Activated naive CD4-positive, alpha-beta T cell treated with anti-CD3 and anti-CD28 coated beads, Interleukin-2, amount 10 ng/mL, durations not matched to agents 7 days and 5 days (primary cell): ENCODE measurements at places on chromosomes 2 and 18.

DNA sequence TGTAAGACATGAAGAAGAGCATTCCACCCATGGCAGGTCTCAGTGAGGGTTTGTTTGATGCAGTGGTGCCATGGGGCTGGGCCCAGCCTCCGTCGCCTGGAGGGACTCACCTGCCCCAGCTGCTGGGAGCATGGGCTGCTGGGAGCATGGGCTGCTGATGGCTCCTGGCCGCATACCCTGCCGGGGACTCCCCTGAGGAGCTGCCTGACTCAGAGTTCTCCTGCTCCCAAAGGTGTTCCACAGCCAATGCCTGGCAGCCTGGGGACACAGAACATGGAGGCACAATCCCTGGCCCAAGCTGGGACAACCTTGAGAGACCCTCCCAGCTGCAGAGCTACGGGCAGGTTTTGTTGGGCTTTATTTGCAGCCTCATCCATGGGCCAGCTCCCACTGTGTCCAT lies 108.4 kb downstream of the COPS8 start:
- no peak for DNase-seq

DNA sequence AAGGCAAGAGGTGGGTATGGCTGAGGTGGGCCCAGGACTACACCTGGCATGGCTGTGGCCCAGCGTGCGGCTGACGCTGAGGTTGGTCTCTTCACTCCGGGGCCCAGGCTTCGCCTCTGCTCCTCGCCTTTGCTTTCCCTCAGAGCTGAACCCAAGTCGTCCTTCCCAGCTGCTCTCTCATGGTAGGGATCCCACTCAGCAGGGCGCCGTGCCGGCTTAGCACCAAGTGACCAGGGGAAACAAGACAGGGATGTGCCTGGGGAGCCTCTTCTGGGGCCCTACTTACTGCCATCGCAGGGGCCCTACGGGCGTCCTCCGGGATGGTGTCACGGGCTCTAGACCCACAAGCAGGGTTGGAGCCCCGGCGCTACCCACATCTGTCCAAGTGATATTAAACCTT lies 138.1 kb upstream of the ALKAL2 start:
- no peak for DNase-seq

- DNase-seq: peak; percentile 45
Measured at GRCh38 chr2:96963316-96963715, 23.1 kb downstream of the FAM178B start.

DNA sequence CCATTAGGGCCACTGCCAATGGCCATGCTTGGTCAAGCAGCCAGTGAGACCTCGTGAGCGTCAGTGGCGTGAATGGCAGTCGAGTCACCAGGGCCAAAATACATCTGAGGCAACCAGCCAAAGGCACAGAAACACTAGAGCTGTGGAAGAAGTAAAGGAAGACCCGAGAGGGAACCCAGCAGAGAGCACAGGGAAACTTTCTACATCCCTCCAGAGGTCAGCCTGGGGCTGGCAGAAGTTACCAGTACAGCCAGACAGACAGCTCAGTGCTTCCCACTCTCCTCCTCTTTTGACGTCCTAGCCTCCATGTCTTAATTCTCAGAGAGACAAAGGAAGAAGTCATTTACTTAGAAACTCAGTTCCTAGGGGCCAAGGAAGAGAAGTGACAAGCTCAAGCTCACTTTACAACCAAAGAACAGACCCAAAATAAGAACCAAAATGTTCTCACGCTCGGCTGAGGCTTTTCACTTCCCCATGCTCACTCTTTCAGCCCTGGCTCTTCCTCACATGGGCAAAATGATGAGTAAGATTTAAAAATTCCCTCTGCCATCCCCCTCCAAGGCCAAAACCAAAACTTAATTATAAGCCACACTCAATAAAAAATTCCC lies 8.7 kb downstream of the CYRIA start:
- no peak for DNase-seq

DNA sequence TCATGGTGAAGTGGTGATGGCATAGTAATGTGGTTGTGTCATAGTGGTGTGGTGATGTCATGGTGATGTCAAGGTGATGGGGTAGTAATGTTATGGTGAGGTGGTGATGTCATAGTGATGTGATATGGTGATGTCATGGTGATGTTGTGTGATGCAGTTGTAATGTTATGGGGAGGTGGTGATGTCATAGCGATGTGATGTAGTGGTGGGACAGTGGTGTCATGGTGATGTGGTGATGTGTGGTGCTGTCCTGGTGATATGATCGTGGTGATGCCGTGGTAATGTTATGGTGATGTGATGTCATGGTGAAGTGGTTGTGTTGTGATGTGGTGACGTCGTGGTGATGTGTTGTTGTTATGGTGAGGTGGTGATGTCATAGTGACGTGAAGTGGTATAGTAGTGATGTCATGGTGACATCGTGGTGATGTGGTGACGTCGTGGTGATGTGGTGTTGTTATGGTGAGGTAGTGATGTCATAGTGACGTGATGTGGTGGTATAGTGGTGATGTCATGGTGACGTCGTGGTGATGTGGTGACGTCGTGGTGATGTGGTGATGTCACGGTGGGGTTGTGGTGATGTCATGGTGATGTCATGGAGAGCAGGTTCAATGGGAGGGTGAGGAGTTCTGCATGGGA lies 242.7 kb upstream of the MYT1L start:
- no peak for DNase-seq

- DNase-seq: no peak
Measured at GRCh38 chr2:44448860-44449527, 87.2 kb downstream of the CAMKMT start.

GRCh38 chr2:236302555-236302954 lies 38.3 kb upstream of the ASB18 start:
- DNase-seq: no peak
